ENCODE measurements at places on chromosomes 11 and 22.

DNA sequence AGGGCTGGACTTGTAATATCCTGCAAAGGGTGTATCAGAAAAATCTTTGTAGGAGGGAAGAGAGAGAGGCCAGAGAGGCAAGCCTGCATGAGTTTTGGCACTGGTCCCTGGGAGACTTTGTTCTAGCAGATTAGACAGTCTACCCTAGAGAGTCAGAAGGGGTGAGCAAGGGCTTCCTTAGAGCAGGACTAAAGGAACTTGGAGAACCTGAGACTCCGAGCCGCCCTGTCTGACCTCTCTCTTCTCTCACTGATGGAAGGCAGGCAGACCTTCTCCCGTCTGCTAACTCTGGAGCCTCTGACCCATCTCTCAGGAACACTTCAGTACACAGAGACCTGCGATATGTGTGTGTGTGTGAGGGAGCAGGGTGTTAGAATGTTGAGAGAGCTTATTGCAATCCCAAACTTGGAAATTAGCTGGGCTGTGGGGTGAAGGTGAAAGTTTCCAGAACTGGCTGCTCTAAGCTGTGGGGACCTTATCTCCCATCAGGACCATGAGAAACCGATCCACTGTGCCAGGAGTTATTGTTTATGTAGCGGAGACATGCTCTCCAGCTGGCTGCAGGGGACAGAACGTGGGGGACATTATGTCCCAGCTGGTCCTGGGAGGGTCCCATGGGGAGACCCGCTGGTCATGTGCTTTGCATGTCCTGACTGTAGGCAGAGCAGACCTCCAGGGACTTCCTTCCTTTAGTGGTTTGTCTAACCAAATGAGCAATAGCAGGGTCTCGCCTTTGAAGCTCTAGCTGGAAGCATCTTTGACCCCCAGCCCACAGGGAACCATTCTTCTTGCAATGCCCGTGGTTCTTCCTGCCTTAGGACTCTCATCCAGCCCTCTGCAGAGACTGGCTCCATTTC lies 51.1 kb downstream of the TIMP3 start:
- no peak for DNase-seq

DNA sequence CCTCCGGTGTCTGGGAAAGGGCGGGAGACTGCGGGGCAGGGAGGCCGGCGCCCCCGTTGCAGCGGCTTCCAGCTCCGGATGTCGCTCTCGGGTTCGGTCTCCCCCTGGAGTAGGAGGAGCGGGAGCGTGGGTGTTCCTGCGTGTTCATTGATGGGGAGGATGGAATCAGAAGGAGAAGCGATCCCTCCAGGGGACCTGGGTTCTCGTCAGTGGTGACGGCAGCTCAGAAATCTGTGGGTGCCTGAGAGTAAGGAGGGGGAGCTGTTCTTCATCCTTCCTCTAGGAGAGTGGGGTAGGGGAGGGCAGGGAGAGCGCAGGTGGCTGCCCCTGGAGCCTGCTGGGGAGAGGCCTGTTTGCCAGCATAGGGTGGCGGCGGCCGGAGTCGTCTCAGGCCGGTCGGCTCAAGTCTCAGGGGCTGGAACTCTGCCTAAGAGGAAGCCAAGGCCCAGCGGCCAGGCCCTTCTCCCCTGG lies 1.1 kb downstream of the UBASH3B start:
- peak; percentile 24 for DNase-seq

- no peak for DNase-seq
Measured at GRCh38 chr22:23376256-23376655, 195.9 kb downstream of the BCR start.

GRCh38 chr22:26707581-26707980 lies 50.2 kb downstream of the MIAT start:
- DNase-seq = no peak

DNA sequence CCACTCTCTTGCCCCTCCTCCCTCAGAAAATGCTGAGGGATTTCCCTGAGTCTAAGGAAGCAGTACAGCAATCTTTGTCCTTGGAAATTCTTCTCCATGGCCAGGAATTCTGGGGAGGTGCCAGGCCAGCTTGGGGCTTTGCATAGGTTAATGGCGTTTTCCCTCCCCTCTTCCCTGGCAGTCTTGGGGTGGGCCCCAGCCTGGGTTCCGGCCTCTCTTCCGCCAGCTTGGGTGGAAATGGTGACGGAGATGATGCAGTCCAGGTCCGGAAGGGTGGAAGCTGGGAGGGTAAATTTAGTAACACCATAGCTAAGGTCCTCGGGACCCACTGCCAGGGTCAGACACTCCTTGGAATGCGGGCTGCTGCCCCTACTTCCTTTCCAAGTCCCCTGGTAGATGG lies 5.0 kb downstream of the PHLDB1 start:
- DNase-seq = no peak

GRCh38 chr22:24465566-24465965 lies 29.6 kb upstream of the UPB1 start:
- no peak for DNase-seq
